T47D (cell line): ENCODE measurements at places on chromosomes 16 and 17.

GRCh38 chr16:85249418-85250146, 137.3 kb upstream of the CIBAR2 start:
- no peak for DNase-seq

- DNase-seq: no peak
Observed at GRCh38 chr16:23382279-23382678, 70.7 kb downstream of the COG7 start.

- DNase-seq: peak; percentile 68
Observed at GRCh38 chr17:81867991-81868673, 3.0 kb downstream of the ARHGDIA start.

DNA sequence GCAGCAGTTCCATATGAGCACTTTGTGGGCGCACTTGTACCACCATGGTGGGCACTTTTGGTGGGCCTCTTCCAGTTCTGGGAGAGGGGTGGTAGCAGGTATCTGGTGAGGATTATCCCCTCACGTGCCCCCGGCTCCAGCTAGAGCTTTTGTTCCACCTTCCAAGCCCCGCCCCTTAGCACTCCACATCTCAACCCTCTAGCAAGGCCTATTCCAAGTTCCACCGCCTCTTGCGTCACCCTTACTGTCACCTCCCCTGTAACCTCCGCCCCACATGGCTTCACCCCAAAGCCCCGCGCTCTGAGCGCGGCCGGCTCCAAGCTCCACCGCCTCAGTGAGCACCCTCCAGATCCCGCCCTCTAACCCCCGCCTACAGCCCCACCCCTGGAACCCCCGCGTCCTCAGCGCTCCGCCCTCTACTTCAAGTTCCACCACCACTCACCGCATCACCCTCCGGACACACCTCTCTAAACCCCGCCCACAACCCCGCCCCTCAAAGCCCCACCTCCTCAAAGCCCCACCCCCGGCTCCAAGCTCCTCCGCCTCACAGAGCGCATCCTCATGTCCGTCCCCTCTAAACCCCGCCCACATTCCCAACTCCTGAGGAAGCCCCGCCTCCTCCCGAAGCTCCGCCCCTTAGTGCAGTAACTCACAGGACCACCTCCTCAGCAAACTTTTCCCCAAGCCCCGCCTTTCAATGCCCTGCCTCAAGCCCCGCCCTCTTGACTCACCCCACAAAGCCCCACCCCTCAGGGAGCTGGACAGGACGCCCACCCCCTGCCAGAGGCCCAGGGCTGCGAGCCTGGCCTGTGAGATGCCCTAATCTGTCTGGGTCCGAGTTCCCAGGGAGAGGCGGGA, 11.1 kb downstream of the SCN4A start:
- peak; percentile 67 for DNase-seq

DNA sequence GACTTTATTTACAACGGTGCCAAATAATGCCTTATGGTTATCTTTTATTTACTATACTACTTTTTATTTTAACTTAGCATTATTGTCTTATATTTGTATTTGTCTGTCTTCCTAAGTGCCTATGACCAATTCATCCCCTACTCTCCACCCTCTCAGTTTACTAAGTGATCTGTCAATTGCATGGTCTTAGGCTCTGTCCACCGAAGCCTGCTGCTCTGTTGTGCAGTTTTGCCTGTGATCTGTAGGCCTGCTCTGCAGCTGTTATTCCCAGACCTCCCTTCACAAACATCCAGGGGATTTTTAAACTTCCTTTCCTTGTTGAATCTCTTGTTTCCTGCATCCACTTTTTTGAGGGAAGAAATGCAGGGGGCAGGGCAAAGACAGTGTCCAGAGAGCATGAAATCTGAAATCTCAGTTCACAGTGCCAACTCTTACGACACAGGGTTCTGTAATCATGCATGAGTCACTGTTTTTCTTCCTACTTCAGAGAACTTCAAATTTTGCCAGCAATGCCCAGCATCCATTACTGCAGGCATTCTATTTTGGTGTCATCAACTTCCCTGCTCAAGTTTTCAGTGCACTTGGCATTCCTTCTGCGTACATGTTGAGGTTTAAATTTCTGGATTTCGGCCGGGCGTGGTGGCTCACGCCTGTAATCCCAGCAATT, 11.4 kb downstream of the SLFN5 start:
- no peak for DNase-seq

DNA sequence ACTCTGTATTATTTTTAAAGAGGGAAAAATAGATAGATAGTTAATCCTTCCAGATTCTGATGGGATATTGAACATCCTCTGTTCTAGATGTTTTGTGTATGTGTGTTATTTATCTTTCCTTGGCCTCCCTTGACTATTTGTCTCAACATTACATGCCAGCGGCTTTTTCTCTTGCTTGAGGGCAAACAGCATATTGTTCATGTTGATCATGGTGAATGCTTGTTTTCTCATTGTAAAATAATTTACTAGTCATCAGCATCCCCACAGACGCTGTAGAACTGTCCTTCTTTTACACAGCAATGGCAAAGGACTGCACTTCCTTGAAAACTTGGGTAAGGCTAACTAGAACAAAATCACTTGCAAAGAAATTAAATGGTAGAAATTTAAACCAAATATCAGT, 1376.4 kb upstream of the GOT2 start:
- no peak for DNase-seq

DNA sequence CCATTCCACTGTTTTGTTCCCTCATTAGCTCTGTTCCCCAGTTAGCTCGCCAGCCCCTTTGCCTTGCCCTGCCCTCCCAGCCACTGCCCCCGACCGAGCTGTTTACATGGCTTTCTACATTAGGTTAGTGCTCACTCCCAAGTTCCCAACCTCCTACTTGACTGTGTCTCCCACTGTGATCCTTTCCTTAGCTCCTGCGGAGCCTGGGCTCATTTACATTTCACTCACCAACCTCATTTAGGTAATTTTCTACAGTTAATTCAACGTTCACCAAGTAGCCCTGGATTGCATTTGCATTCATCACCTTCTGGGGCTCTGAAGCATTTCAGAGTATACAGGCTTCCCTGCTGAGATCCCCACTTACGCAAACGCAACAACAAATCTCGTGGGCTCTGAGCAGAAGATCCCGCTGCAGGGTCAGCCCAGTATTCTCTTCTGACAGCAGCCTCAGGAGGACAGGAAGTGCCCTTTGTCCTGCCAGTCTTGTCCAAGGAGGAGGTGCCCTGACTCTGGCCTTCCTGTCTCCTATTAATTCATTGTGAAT, 325.8 kb upstream of the CCL2 start:
- no peak for DNase-seq

DNA sequence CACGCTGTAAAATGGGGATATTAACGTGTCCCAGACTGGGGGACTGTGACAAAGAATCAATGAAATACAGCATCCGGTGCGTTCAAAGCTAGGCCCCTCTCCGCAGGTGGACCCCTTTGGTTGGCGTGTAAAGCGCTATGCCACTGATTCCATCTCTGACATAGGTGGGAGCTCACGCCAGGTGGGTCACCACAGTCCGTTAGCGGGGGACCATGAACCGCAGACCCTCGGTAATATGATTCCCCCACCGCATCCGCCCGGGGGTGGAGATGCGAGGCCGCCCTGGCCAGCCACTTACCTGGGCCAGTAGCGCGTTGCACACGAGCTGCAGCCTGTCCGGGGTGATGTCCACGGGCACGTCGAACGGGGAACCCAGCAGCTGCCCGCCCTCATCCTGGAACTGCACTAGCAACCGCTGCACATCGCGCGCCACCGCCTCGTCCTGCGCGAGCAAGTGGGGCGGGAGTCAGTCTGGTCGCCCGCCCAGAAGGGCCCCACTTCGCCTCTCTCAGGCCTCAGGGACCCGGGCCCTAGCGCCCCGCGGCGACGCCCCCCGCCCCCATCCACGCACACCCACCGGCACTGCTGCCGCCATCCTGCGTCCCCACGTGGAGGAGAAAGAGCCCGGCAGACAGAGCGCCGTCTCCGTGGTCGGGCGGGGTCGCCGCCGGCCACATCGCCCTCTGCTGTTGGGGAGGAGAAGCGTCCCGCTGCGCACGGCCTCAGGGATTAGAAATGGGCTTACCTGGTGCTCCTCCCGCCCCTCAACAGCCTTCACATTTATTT, at the start of gene NLE1:
TSS of gene NLE1 (minus strand) at position 623 of the 786 bp plus-strand sequence. CDS start at position 595, 28 bp downstream.
- DNase-seq: peak; percentile 91

- no peak for DNase-seq
Observed at GRCh38 chr17:50276588-50277356, 2.5 kb downstream of the TMEM92 start.

- DNase-seq: no peak
Observed at GRCh38 chr17:66938656-66939055, 25.9 kb upstream of the CACNG4 start.

- DNase-seq: no peak
Observed at GRCh38 chr17:17466511-17466910, 10.3 kb upstream of the MED9 start.

GRCh38 chr17:46178550-46179214, 14.5 kb downstream of the KANSL1 start:
- DNase-seq: no peak

DNA sequence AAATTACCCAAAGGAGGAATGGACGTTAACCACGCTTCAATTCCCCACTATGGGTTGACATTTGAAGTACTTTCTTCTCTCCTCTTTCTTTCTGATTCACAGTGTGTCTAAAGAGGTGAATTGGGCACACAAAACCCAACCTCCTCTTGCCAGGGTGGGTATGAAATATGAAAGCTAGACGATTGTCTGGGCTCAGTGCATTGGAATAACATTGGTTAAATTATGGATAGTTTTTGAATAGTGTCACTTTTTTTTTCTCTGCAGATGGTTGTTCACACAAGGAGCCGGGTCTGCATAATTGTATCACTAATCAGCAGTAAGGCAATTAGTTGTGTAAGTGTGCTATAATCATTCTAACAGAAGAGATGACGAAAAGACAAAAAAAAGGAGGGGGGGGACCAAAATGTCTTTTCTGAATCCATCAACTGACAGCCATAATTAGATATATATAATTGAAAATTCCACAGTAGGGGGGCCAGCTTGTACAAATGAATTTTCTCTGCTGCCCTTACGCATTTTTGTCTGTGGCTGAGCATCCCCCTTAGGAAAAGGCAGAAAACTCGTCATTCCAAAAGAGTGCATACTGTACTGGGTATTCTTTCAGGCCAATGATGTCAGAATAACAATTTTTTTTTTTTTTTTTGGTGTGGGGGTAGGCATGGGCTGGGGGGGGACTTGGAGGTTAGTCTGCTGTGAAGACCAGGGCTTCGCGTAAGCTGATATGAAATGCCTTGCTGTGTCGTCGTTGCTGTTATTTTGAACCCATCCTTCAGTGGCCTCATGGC, 307.5 kb upstream of the SALL1 start:
- DNase-seq: no peak

GRCh38 chr16:68646953-68647659, 2.0 kb downstream of the CDH3 start:
- DNase-seq: no peak

- DNase-seq: peak; percentile 66
Observed at GRCh38 chr17:63774141-63774968, at the start of gene DDX42. DDX42 (plus strand) TSS chr17:63774170; CDS start chr17:63787050, 12,880 bp downstream.

GRCh38 chr16:65991149-65991701, 375.3 kb upstream of the CDH5 start:
- no peak for DNase-seq

DNA sequence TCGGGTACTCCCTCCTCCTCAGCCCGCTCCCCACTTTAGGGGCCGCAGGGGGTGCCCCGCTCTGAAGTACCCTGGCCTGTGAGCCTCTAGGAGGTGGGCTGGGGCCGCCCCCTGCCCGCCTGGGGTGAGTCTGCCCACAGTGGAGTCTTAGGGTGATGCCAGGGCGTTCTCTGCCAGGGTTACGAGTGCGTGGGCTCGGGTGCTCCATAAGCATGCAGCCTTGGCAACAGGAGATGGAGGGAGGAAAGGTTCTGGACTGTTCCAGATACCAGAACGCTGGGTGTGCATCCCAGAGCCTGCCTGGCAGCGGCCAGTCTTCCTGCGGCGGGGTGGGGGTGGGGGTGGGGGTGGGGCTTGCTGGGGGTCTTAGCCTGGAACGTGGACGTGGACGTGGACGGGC, 15.9 kb downstream of the CACNA1H start:
- no peak for DNase-seq

GRCh38 chr17:64174686-64175456, 44.9 kb upstream of the ERN1 start:
- no peak for DNase-seq

GRCh38 chr17:1558401-1558800, 4.2 kb downstream of the PITPNA start:
- no peak for DNase-seq

DNA sequence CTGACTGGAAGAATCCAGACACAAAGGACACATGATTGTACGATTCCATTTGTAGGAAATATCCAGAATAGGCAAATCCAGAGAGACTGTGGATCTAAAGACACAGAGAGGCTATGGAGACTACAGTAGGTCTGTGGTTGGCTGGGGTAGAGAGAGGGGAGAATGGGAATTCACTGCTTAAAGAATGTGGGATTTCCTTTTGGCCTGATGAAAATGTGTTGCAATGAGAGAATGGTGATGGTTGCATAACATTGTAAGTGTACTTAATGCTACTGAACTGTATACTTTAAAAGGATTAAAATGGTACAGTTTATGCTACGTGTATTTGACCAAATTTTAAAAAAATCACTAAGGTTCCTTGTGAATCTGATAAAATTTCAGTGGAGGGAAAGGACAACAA, 62.1 kb downstream of the GPRC5B start:
- DNase-seq: no peak

DNA sequence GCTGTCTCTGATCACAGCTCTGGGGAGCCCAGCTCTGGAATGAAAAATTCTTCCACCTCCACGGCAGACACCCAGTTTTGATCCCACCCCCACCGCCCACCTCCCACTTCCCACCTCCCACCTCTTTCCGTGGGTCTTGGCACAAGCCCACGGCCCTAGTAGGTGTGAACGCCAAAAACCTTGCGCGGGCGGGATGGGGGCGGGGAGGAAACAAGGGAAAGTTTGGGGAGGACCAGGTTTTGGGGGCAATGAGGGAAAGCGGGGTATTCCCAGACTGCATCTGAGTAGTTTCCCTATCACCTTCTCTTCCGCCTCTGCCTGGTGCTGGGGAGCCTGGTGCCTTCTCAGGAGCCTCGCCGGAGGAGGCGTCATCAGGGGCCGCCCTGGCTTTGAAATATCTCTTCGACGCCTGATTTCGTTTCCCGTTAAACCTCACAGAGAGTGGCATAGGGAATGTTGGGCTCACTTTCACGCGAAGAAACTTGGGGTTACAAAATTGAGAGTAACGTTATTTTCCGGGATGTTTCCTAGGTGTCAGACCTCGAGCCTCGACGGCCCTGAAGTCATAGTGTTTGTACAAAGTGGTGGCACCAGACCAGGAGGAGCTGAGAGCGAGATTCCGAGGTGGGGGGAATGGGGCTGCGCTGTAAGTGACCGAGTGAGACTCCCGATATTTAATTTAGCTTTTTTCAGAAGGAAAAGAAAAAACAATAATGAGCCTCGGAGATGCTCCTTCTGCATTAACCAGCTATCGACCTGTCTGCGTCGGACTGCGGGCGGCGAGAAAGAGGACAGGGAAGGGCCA, 1.6 kb upstream of the IRX3 start:
- no peak for DNase-seq

GRCh38 chr17:32486701-32487472, at the start of gene CDK5R1:
CDK5R1 (plus strand) TSS chr17:32486993; CDS start chr17:32487621, 628 bp downstream.
- peak; percentile 83 for DNase-seq

DNA sequence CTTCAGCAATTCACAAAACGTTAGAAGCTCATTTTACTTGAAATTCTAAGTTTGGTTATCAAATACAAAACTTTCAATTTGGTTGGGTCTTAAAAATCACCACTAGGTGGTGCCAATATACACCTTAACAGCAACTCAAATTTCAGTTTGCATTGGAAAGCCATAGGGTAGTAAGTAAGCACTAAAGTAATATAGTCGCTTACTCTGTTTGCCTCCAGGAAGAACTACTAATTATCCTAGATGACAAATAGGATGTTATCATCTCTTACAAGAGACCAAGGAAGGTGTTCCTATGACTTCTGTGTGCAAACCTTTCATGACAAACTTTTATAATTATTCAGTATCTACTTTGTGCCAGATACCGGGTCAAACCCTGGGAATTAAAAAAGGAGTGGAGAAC, 93.3 kb downstream of the MYO1D start:
- peak; percentile 78 for DNase-seq
